AG10803 (cell line): ENCODE measurements at places on chromosomes 6 and 20.

DNA sequence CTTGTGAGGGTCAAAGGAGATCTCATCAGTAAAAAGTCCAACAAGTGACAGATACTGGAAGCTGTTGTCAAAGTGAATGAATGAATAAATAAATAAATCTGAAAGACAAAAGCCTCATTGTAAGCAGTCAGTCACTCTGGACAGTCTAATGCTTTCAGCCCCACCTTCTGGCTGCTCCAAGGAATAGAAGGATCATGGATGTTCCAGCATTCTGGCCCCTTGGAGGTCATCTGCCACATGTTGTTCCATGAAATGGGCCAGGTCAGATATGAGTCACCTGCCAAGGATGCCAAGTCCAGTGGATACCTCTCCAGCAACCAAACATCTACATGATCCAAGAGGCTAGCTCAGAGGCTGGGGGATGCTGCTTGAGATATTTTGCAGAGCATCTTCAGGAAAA is 185.6 kb downstream of the BMP7 start:
- DNase-seq = peak; percentile 68

DNA sequence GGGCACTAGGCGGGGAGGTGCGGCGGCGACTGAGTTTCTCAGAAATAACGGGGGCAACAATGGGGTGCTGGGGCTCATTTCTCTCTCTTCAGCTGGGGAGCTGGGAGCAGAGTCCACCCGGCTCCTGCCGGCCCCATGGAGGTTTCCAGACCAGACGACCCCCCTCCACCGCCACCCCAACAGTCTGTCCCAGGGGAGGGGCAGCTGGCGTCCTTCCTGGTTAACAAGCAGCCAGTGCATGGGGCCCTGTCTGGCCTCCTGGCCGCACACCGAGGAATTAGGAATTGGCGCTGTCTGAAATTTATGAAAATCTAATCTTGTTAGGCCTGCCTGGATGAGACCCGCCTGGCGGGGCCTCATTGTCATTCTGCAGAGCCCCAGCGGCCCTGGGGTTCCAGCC is 42.4 kb downstream of the PMEPA1 start:
- no peak for DNase-seq

GRCh38 chr6:6872459-6873344 is 235.1 kb upstream of the RREB1 start:
- no peak for DNase-seq

- DNase-seq = no peak
Measured at GRCh38 chr6:118856301-118856700, 37.7 kb upstream of the ASF1A start.

GRCh38 chr6:36319436-36319762 is 17.3 kb downstream of the BNIP5 start:
- DNase-seq = no peak

GRCh38 chr20:63313349-63314014 is 20.5 kb downstream of the COL20A1 start:
- DNase-seq = no peak

DNA sequence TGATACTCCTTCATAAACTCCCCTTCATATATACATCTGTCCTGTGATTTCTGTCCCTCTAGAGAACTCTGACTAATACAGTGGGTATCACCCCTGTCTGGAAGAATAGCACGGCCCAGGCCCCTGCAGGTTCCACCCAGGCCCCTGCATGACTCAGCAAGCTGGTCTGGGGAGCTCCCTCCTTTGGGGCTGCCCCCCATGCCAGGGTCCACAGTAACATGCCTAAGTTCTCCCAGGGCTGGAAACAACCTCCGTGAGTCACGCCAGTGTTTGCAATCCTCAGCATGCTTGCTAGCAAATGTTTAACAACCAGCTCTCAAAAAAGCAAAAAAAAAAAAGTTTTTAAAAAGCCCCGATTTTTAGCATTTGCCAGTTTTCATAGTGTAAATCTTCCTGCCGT is 134.3 kb upstream of the CDH4 start:
- DNase-seq = peak; percentile 56

DNA sequence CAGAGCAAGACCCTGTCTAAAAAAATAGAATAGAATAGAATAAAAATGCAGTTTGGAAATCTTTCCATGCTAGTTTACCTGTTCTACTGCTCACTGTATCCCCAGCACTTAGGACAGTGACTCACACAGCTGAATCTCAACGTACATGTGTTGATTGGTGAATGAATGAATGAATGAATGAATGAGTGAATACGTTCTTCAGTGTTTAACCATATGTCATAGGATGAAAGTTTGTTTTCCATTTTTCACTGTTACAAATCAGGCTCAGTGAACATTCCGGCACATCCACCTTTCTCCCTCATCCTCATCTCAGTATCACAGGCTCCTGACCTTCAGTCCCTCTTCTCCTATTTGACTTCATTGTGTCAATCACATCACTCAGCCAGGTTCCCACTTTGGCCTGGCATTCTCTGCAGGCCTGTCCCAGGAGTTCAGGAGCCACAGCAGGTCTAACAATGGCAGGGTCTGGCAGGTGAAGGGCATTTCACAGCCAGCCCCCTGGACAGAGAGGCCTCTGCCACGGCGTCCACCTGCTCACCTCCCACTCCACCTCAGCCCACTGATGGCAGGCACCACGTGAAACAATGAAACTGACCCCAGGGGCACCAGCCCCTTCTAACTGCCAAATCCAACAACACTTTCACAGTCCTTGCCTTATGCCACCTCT is 7.9 kb downstream of the ZC3H12D start:
- no peak for DNase-seq

DNA sequence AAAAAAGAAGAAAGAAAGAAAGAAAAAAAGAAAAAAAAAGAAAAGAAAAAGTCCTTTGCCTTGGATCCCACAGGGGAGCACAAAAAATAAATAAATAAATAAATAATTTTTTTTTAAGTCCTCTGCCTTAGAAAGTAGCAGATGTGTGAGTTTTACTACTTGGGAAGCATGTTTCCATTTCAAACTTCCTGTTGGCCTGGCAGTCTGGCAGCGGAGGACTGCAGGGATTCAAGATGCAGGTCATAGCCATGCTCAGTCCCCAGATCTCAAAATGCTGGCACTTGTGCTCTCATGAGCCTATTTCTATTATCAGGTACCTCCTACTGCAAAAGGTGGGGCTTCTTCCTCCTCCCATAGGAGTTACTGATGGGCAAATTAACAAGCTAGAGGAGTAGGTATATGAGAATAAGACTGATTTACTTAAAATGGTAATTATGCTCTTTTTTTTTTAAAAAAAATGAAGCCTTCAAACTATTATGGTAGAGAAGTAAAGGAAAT is 54.2 kb upstream of the MAP7 start:
- DNase-seq = no peak

DNA sequence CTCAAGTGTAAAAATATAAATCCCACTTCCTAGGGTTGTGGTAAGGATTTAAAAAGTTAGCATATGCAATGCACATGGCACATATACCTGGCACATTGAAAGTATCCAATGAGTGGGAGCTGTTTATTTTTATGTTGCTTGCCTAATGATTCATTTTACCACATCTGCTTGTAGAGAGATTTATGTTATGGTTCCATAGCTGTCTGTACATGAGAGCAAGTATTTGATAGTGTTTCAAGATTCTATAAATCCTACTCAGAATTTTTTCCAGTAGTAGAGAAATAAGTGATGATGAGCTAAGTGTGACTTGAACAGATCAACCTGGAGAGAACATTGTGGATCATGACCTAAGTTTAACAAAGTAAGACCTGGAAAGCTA is 125.3 kb upstream of the SPTLC3 start:
- no peak for DNase-seq

DNA sequence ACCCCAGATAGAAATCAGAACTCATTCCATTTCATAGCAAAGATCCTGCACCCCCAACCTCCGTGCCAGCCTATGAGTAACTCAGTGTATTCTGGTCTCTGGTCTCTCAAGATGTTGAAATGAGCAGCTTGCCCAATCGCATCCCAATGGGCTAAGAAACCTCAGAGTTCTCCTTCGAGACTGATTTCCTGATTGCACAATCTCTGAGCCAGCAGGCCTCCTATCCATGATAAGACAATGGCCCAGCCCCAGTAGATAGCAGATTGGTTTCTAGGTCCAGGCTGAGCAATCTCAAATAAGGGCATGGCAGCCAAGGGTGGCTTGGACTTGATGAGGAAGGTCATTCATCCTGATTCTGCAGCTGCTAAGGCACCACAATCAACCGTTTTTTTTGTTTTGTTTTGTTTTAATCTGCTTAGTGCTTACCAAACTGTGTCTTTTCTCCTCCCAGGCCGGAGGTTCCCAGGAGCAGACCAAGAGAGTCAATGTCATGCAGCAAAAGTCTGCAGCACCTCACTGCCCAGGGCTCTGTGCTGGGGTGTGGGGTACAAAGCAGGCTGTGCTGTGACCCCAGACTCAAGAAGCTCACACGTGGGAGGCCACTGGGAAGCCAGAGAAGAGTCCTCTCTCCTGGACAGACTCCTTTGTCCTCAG is 125.1 kb upstream of the NXT1 start:
- DNase-seq = peak; percentile 92

- DNase-seq = peak; percentile 20
Measured at GRCh38 chr6:90098627-90099026, 198.0 kb downstream of the BACH2 start.

DNA sequence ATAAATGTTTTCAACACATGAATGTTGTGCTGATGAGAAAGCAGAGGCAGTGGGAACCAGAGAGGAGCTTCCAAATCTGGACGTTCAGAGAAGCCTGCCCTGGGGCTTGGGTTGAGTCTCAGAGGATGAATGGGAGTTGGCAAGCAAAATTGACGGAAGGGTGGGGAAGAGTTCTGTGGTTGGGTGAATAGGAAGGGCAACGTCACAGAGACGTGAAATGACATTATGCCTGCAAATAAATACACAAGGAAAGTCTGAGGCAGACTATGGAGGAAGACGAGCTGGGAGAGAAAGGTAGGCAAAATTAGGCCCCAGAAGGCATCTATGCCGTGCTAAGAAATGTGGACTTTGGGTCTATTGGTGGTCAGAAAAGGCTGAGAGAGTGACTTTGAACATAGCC is 25.2 kb upstream of the SGK1 start:
- DNase-seq = no peak

- no peak for DNase-seq
Measured at GRCh38 chr20:44419131-44419844, 56.4 kb upstream of the TTPAL start.

DNA sequence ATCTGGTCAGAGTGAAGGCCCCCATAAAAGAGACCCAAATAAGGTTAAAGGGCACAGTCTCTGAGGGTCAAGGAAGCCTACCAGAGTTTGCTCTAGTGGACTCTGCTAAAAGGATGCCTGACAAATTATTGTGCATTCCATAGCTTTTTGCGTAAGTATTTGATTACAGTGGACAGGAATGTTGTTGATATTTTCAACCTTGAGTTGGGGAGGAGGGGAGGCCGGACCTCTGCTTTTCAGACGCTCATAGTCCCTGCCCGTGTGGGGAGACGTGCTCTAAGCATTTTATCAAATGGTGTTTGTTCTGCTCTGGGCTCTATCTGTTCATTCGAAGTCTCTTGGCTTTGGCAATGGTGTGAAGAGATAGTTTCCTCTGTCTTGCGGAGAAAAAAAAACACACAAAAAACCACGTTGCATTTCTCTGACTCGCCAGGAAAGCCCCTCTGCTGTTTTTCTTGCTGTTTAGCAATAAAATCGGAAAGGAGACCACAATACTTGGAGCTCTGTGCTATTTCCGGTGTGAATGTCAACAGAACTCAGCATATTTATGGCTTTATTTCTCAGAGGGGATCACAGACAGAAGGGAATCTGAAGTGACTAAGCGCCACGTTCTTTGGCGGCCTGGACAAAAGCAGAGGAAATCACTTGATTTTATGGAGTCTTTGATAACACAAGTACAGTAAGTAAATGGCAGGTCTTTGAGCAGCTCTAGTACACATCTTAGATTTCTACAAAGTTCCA is 159.8 kb downstream of the ZFP64 start:
- peak; percentile 93 for DNase-seq

DNA sequence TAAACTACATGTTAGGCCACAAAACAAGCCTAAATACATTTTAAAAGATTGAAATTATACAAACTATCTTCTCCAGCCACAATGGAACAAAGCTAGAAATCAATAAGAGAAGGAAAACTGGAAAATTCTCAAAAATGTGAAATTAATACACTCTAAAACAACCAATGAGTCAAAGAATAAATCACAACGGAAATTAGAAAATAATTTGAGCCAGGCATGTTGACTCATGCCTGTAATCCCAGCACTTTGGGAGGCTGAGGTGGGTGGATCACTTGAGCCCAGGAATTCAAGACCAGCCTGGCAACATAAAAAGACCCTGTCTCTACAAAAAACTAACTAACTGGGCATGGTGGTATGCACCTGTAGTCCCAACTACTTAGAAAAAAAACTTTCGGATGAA is 6.3 kb upstream of the WFDC13 start:
- no peak for DNase-seq

DNA sequence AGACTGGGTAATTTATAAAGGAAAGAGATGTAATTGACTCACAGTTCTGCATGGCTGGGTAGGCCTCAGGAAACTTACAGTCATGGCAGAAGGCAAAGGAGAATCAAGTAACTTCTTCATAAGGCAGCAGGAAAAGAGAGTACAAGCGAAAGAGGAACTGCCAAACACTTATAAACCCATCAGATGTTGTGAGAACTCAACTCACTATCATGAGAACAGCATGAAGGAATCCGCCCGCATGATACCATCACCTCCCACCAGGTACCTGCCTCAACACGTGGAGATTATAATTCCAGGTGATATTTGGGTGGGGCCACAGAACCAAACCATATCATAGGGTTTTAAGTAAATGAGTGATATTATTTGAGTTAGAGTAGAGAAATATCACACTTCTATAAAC is 189.3 kb downstream of the TSHZ2 start:
- DNase-seq = no peak

DNA sequence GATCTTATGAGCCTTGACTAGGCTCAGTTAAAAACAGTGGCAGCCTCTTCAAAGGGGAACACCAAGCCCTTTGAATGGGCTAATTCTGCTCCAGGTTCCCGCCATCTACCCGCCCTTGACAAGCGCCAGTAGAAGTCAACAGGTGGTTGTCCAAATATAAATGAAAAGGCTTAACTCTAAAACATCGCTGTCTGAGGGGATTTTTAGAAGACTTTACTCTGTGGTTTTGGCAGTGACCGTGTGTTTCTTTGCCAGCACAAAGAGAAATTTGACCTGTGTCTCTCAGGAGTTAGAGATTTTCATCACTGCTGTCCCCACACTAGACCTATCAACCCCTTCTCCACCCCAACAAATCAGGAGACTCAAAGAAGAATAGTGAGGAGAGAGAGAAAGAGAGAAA is 19.8 kb upstream of the SIM1 start:
- DNase-seq = no peak

GRCh38 chr6:102759415-102759814 is 1365.9 kb downstream of the GRIK2 start:
- DNase-seq = no peak

DNA sequence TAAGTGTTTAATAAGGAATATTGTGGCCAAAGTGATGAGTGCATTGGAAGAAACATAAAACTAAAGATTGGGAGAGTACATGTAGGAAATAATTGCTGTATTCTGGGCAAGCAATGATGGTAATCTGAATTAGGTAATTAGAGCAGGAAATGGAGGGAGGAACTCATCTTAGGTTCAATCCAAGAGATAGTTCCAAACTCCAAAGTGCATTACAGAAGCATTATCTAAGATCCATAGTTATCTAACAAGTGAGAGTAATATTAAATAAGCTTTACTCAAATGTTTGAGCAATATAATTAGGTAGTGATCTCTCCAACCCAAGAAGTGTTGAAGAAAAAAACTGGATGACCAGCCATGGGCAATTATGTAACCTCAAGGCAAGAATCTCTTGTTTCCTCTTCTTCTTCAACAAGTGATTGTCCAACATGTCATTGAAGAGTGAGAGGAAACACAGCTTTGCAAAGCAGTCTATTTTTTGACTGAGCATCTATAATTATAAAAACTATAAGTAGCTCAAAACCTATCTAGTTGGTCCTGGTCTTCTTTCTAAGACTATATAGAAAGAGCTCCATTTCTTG is 181.2 kb upstream of the TNFAIP3 start:
- DNase-seq = no peak
